ENCODE measurements at places on chromosomes 7 and 10.

- DNase-seq = no peak
These were observed 224.4 kb downstream of the MAD1L1 start for GRCh38 chr7:2008101-2008935.

DNA sequence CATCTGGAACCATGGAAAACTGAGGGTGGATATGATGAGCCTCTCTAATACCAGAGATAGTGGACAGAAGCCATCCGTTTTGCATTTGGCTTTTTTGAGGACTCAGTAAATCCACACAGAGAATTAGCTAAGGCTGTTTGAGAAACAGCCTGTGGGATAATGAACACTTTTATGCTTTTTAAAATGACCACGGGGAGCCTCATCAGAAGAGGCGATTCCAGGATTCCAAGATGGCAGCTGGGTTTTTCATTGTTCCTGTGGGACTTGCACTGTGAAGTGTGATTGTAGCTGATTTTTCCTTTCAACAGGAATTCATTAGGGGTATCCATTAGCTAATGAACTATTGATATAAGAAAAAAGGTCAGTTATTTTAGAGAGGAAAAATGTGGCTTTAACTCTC lies 353.2 kb downstream of the AUTS2 start:
- DNase-seq = no peak

DNA sequence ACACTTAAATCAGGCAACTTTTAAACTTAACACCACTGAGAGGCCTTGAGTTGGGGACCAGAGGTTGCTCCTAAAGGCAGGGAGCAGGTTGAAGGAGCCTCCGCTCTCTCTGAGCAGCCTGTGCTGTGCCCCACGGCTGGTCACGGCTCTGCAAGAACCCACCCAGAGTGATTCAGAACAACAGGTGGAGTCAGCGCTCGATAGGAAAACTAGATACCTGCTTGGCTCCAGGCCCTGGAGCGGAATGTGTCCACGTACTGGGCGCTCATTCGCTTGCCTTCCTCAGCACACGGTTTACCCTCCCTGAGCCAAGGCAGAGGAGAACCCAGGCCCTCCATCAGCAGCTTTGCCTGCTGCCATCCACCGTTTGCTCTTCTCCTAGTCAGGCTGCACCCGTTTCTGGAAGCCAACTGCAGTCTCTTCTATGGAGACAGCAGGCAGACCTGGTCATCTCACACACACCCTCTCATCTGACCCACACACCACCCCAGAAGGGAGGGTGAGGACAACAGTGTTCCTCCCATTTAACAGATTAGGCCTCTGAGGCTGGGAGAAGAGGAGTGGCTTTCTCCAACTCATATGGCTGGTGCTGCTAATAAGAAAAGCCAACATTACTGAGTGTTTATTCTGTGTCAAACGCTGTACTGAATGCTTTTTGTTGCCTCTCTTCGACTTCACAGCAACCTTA lies 37.6 kb upstream of the PDCD4 start:
- no peak for DNase-seq

DNA sequence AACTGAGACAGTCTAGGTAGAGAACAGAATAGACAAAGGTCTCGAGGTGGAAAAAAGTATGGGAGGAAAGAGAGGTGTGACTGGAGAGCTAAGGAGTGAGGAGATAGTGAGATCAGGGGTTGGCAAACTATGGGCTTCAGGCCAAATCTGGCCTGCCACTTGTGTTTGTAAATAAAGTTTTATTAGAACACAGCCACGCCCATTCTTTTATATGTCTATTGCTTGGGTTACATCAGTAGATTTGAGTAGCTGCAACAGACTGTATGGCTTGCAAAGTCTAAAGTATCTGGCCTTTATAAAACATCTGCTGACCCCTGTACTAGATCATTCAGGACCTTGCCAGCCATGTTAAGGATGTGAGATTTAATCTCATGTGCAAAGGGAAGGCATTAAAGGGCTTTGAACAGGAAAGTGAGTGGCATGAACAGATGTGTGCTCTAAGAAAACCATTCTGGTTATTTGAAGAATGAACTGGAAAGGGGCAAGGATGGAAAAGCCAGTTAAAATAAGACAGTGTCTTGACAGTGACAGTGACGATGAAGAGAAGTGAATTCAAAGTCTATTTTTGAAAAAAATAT lies 240.3 kb downstream of the RNLS start:
- DNase-seq = no peak

- DNase-seq = no peak
These were observed 22.0 kb downstream of the FAM171A1 start for GRCh38 chr10:15349112-15349511.

- DNase-seq = no peak
These were observed 103.0 kb upstream of the LRRTM3 start for GRCh38 chr10:66822801-66823200.

- no peak for DNase-seq
These were observed 6.4 kb upstream of the PON2 start for GRCh38 chr7:95441042-95441823.

GRCh38 chr10:61883371-61884025 lies 18.0 kb upstream of the ARID5B start:
- DNase-seq = no peak

DNA sequence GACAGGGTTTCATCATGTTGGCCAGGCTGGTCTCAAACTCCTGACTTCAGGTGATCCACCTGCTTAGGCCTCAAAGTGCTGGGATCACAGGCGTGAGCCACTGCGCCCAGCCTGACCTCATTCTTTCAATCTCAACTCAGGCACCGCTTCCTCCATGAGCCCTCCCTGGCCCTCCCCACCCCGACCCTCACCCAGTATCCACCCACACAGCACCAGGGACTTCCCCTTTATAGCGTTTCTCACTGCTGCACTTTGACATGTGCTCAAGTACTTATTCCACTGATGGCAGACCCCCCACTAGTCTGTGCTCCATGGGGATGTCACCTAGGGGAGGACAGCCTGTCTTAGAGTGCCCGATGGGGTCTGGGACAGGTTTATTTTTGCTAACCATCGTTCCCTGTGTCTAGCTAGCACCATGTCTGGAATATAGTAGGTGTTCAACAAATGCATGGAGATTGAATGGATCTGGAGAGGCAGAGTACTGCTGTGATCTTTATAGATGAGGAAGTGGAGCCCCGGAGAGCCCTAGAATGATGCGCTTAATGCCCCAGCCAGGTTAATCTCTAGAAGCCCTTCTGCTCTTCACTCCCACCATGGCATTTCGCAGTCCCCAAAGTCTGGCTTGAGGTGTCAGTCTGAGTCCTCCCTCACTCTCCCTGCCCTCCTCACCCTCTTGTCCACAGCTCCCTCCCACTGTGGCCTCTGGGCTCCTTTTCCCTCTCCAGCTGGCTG lies 258.8 kb downstream of the RPS24 start:
- DNase-seq = no peak

DNA sequence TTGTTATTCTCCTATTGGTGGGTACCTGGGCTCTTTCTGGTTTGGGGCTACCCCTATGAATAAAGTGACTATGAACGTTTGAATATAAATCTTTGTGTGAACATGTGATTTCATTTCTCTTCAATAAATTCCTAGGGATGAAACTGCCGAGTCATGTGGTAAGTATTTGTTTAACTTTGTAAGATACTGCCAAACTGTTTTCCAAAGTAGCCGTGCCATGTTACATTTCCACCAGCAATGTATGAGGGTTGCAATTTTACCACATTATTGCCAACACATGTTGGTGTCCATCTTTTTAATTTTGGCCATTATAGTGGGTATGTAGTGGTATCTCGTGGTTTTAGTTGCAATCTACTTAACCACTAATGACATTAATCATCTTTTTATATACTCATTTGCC lies 94.7 kb downstream of the ZNRF2 start:
- no peak for DNase-seq

DNA sequence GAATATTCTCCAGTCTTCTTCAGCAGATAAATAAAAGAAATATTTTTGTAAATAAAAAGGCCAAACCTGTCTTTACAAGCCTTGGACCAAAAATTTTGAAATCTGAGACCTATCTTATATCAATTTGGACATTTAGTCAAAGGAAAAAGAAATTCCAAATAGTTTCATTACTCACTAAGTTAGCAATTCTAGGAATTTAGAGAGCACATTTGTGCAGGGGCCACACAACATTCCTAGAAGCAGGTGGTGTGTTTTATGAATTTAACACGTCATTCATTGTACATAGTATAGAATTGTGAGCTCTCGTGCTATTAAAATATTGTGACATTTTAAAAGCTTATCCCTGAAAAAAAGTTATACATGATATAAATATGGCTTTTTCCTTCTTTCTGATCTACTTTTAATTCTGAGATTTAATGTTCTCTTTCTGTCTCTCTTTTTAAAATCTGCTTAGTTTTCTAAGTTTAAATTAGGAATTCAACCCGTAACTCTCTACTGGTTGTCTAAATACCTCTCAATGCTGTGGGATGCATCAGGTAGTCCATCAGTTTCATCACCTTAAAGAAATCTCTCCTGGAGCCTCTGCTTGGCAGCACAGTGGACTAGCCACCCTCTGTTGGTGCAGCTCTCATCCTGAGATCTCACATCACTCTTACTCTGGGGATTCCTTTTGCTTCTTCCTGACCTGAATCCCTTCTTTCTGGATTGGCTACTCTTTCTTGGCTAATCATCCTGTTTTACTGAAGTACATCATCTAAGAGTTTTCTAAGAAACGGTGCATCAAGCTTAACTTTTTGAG lies 124.5 kb downstream of the SEMA3E start:
- DNase-seq = peak; percentile 51

- no peak for DNase-seq
These were observed 143.2 kb upstream of the RET start for GRCh38 chr10:42933448-42934340.

DNA sequence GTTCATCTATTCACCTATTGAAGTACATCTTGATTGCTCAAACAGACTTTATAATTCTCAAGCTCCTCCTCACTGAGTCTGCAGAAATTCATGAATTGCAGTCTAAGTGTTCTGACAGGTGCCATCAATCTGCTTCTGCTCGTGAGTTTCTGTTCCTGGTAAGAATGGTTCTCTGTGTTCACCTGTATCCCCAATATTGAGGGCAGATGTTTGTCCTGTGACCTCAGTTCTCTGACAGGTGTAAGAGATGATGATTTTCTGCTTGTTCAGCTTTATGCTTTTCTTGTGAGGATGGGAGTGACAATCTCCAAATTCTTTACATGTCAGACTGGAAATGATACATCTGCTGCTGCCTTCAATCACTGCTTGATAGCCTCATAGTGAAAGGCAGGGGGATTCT lies 736.9 kb upstream of the COBL start:
- DNase-seq = no peak

DNA sequence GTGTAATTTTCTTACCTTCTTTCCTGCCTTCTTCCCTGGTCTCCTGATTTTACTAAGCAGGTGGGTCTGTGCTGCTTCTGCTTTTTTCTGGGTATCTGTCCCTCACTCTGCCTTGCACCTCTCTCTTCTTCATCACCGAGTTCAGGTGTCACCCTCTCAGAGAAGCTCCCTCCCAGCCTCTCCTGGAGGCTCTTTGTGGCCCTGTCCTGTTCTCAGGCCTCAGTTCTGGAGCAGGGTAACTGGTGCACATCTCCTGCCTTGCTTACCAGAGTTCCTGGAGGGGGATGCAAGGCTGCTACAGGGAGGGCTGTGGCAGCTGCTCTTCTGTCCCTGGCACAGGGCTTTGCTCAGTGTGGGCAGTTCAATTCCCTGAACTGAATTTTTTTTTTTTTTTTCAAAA lies 66.1 kb downstream of the RBM33 start:
- no peak for DNase-seq

DNA sequence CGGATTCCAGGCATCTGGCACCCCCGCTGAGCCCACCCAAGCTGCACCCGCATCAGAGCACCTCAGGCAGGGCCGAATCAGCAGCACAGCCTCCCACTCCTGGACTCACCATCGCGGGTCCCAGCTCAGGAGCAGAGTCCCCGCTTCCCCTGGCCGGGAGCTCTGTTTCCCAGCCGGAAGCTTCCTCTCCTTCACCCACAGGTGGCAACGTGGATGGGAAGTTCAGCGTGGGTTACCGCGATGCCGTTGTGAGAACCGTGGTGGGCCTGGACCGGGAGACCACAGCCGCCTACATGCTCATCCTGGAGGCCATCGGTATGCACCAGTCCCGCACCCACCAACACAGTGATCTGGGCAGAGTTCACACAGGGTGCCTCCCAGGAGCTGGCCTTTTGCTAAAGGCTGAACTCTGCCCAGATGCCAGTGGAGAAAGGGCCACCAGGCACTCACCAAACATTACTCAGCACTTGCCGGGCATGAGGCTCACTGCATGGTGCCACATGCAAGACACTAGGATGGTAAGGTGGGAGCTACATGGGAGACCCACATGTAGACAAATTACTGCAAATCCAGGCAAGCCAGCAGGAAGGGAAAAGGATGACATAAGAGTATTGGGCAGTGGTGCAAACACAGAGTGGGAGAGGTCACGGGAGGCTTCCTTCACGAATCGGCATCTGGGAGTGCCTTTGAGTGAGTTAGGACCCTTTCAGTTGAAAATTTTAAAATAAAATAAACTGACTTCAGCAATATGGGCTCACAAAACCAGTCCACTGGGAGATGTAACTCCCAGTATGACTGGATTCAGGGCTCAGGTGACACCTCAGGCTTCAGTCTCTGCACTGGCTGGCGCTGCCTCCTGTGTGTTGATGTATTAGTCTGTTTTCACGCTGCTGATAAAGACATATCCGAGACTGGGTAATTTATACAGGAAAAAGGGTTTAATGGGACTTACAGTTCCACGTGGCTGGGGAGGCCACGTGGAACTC lies 10.4 kb downstream of the C10orf105 start:
- DNase-seq = no peak

- no peak for DNase-seq
These were observed 13.2 kb upstream of the PAX2 start for GRCh38 chr10:100732241-100732596.

GRCh38 chr10:63697956-63698786 lies 177.0 kb downstream of the REEP3 start:
- DNase-seq = no peak

GRCh38 chr10:95688648-95689047 lies 5.1 kb downstream of the TCTN3 start:
- no peak for DNase-seq

- DNase-seq = no peak
These were observed 36.8 kb downstream of the LRRC72 start for GRCh38 chr7:16563281-16564022.

- DNase-seq = no peak
These were observed 38.3 kb upstream of the PDCD4 start for GRCh38 chr10:110833234-110833940.

GRCh38 chr7:7869036-7869435 lies 99.6 kb upstream of the GLCCI1 start:
- no peak for DNase-seq

- DNase-seq = no peak
These were observed 604.0 kb downstream of the INHBA start for GRCh38 chr7:41098846-41099245.

DNA sequence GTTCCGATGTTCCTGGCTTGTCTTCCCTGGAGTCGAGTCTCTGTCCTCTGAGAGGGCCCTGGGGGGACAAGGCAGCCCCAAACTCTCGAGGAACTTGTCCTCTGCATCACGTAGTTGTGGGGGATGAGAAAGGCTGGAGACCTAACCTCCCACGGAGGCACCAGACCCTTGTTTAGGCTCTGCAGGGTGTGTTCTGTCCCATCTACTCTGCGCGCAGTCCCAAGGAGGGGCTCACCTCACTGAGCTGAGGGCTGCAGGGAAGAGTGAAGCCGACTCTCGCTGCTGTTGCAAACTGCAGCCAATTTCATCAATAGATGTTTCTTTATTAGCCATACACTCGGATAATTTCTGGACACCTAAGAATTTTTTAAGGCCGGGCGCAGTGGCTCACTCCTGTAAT lies 186.7 kb upstream of the ADARB2 start:
- DNase-seq = no peak

- no peak for DNase-seq
These were observed 73.3 kb downstream of the ARID5B start for GRCh38 chr10:61974601-61975390.

- DNase-seq = no peak
These were observed 62.5 kb upstream of the CHST15 start for GRCh38 chr10:124155781-124156435.

- DNase-seq = no peak
These were observed 54.5 kb downstream of the GLRX3 start for GRCh38 chr10:130190737-130191115.
